ENCODE measurements at places on chromosomes 13 and 19.

DNA sequence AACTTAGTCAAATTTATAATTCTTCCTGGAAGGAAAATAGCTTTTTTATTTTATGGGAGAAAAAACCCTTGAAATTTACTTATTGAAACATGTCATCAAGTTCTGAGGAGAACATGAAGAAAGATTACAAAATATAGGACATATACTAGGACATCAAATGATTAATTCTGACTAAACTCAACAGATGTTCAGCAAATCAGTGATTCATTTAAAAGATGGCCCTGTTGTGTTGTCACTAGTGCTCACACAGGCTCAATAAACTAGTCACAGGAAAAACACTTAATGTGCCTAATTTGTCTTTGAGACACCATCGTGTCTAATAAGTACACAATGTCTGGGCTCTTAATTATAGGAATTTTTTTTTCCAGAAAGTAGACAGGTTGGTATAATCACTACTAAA lies 223.8 kb upstream of the TMTC4 start:
- no peak for DNase-seq

- no peak for DNase-seq
These were observed 23.8 kb downstream of the ATP11A start for GRCh38 chr13:112713517-112714253.

GRCh38 chr13:24659239-24659638 lies 21.0 kb upstream of the ATP12A start:
- DNase-seq, result no peak

DNA sequence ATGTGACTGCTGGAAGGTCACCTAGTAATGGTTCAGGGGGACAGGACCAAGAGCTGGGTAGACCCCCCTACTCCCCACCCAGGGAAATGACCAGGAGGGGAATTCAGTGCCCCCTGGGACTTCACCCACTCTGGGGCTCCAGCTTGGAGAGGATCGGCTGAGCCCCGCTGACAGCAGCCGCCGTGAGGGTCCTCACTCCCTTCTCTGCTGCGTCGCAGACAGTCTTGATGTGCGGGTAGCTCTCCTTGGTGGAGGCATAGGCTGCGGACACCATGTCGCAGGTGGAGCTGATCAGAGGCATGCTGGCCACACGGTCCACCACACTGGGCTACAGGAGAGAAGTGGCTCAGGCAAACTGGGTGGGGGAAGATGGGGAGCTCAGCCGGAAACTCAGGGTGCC lies 7.8 kb downstream of the PLIN3 start:
- DNase-seq, result no peak

- no peak for DNase-seq
These were observed 2020.1 kb upstream of the PCDH20 start for GRCh38 chr13:63435667-63436324.

DNA sequence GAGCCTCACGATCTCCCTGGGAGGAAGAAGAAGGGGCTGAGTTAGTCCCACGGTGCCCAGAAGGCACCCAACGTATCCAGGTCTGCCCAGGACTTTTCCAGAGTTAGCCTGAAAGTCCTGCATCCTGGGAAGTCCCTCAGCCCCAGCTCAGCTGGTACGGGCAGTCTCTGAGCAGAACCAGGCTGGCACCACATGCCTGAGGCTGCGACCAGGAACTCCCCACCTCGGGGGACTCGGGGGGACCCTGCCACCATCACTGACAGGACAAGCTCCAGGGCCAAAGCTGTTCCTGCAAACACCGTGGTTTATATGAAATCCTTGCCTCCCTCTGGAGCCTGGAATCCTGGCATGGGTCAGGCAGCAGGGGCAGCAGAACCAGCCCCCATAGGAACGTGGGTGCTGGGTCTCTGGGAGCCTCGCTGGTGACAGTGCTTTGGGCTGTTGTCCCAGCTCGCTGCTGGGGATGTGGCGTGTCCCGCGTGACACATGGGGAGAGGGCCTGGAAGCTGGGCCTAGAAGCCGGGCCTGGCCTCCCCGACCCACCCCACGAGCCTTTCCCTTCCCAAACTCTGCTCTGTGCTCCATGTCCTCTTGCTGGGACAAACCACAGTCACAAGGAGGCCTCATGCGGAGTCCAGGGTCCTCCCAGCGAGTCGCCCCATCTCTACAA lies 55.5 kb downstream of the GNG7 start:
- DNase-seq, result no peak

- no peak for DNase-seq
These were observed 952.1 kb downstream of the DIAPH3 start for GRCh38 chr13:59211606-59212005.

GRCh38 chr19:36605877-36606478 lies 865 bp downstream of the ZNF382 start:
- DNase-seq, result no peak
